ENCODE measurements at places on chromosomes 12 and 14. TPM values are rescaled to one million over a fixed set of nuclear protein-coding genes. Genes with fewer than 3 reads are reported as not detected.

DNA sequence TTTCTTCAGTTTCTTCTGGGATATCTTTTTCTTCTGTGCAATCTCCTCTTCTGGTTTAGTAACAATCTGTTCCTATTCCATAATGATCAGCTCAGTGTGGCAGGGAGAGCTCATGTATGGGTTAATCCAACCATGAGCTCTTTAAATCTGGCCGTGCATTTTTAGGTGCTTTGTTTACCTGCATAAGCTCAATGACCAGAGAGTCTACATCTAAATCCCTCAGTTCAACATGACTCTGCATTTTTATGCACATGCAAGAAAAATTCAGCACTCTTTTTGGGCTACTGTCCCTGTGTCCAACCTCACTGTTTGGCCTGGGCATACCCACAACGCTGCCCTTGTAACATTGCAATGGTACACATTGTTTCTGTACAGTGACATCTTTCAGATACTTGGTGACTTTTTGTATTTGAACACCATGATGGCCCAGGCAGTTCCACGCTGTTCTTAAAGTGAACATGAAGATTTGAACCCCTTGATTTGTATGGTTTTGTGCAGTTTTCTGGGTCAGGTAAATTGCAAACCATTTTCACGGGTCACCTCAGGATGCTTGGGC lies 243.3 kb upstream of the SRRM4 start:
- H3K36me3 ChIP-seq, result 0 out of 2 replicates have a peak, but pooled peaks cover 3% of the 10 kb centered on the region
- H3K4me1 ChIP-seq, result no peaks in the 10 kb centered on the region
- H3K27ac ChIP-seq, result no peak overlapping the region

DNA sequence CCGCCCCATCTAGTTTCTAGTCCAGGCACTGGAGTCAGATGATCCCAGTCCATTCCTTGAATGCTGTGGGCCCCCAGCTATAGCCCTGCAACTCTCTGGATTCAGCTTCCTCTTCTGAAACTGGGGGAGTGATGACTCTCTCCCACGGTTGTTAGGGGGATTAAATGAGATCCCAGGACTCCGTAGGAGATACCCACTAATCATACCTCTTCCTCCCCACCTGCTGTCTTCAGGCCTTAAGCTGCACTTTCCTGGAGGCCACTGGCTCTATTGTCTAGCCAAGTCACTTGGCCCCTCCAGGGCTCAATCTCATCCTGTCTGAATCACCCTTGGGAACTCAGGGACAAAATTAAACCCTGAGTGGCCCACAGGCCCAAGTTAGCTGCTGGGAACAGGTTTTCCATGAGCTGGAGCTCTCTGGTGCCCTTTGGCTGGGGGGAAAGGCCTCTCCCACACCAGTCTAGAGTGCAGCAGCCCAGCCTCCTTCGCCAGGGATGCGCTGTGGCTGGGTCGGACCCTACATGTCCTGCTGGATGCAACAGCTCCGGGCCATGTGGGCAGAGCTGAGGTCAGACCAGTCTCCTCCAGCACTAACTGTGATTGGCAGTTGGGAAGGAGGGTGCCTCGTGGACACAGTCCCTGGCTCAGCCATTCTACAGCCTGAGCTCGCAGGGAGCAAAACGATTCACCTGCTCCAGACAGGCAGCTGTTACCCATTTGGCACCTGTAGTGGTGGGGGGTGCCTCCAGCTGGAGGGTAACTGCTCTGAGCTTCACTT lies 6.0 kb upstream of the ASB2 start:
- H3K27me3 ChIP-seq, result peaks cover 5% of the 10 kb centered on the region
- no peak for DNase-seq
- peaks cover 45% of the 10 kb centered on the region for H3K4me1 ChIP-seq
- no peaks in the 10 kb centered on the region for H3K36me3 ChIP-seq
- H3K4me3 ChIP-seq, result no peak overlapping the region
- H3K27ac ChIP-seq, result no peak overlapping the region

DNA sequence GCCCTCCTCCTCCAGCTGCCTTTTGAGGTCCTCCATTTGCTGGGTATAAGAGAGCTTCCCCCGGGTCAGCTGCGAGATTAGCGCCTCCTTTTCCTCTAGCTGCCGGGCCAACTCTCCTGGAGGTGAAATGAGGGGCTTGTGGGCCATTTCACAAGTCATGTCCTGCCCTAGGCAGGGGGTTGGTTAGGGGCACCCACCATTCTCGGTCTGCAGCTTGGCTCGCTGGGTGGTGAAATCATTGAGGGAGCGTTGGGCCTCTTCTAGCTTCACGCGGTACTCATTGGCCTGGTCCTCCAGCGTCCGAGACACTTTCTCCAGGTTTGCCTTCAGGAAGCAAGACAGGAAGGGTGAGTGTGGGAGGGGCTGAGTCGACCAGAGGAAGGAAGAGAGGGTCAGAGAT lies 12.6 kb downstream of the CMTM5 start:
- H3K4me3 ChIP-seq, result no peak overlapping the region
- no peak for DNase-seq
- H3K27me3 ChIP-seq, result peaks cover 55% of the 10 kb centered on the region
- H3K27ac ChIP-seq, result no peak overlapping the region
- H3K36me3 ChIP-seq, result no peaks in the 10 kb centered on the region

Gene DHH
- total RNA-seq, result not detected

Data from HFFc6 (cell line).